ENCODE measurements at places on chromosomes 12 and 14.
A peak's percentile ranks its signal among the peaks of the same experiment; 100 is the strongest.

DNA sequence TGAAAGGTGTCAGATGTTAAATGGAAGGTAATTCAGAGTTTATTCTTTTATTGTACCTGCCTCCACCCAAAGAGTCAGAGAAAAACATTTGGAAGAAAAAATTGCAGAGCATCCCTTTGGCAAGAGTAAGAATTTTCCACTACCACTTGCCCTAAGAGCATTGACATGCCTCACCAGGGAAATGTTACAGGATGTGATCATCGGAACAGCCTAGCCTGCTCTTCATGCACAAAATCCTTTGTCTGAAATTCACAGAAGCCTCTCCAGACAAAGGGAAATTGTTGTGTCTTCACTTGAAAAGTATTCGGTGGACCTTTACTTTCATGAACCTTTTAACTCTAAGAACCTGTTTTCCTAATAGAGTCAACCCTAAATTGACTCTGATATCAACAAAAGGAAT lies 36.9 kb downstream of the ATP2A2 start:
- H3K4me1 ChIP-seq = no peaks in the 10 kb centered on the region
- peak; percentile 13 for DNase-seq
- H3K27ac ChIP-seq = peak overlapping the region; percentile 26
- no peak overlapping the region for H3K4me3 ChIP-seq

GRCh38 chr14:58430156-58430555 lies 2.6 kb downstream of the KIAA0586 start:
- no peaks in the 10 kb centered on the region for H3K36me3 ChIP-seq
- no peaks in the 10 kb centered on the region for H3K27me3 ChIP-seq
- H3K27ac ChIP-seq = no peak overlapping the region
- no peak overlapping the region for H3K4me3 ChIP-seq
- H3K4me1 ChIP-seq = peaks cover 8% of the 10 kb centered on the region

DNA sequence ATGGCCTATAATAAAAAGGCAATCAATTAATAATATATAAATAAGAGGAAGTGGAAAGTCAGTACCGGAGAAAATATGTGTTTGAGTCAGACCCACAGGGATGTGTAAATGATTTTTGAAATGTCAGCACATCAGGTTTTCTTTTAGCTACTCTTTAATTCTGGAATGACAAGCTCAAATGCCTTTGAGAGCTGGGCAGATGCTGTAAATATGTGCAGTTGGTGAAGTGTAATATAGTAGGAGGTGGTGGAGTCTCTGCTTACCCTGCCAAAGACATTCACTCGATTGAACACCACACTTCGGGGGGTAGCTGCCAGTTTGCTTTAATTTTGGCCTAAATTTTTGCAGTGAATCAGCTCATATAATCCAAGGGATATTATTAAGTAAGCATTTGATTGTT lies 93.0 kb downstream of the PLEKHA5 start:
- H3K4me3 ChIP-seq = no peak overlapping the region
- H3K27me3 ChIP-seq = no peaks in the 10 kb centered on the region
- H3K4me1 ChIP-seq = peaks cover 8% of the 10 kb centered on the region

GRCh38 chr14:27091973-27092372 lies 494.1 kb upstream of the NOVA1 start:
- no peak for DNase-seq
- no peak overlapping the region for H3K27ac ChIP-seq
- no peak overlapping the region for H3K4me3 ChIP-seq
- no peaks in the 10 kb centered on the region for H3K4me1 ChIP-seq
- H3K36me3 ChIP-seq = no peaks in the 10 kb centered on the region

GRCh38 chr12:102095677-102096263 lies 24.1 kb downstream of the NUP37 start:
- no peaks in the 10 kb centered on the region for H3K4me1 ChIP-seq
- peak; percentile 44 for DNase-seq
- H3K4me3 ChIP-seq = no peak overlapping the region
- no peaks in the 10 kb centered on the region for H3K27me3 ChIP-seq

GRCh38 chr14:52342849-52343596 lies 28.9 kb downstream of the PTGER2 start:
- H3K4me1 ChIP-seq = no peaks in the 10 kb centered on the region
- no peaks in the 10 kb centered on the region for H3K27me3 ChIP-seq
- H3K36me3 ChIP-seq = no peaks in the 10 kb centered on the region

DNA sequence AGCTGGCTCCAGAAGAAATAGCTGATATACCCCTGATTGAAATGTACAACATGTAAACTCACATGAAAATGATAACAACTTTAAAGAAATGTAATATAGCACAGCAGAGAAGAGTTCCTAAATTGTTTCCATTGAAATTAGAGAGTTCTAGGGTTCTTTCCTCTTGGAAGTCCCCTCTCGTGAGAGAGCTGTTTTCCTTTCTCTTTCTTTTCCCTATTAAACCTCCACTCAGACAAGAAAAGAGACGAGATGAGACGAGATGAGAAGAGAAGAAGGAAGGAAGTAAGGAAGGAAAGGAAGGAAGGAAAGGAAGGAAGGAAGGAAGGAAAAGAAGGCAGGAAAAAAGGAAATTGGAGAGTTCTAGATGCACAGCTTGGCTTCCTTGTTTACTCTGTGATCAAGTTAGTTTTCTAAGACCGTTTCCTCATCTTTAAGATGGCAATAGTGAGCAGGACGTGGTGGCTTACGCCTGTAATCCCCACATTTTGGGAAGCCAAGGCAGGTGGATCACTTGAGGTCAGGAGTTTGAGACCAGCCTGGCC lies 11.9 kb downstream of the DRAM1 start:
- DNase-seq = no peak
- no peak overlapping the region for H3K4me3 ChIP-seq
- H3K4me1 ChIP-seq = peaks cover 15% of the 10 kb centered on the region
- H3K27me3 ChIP-seq = no peaks in the 10 kb centered on the region

DNA sequence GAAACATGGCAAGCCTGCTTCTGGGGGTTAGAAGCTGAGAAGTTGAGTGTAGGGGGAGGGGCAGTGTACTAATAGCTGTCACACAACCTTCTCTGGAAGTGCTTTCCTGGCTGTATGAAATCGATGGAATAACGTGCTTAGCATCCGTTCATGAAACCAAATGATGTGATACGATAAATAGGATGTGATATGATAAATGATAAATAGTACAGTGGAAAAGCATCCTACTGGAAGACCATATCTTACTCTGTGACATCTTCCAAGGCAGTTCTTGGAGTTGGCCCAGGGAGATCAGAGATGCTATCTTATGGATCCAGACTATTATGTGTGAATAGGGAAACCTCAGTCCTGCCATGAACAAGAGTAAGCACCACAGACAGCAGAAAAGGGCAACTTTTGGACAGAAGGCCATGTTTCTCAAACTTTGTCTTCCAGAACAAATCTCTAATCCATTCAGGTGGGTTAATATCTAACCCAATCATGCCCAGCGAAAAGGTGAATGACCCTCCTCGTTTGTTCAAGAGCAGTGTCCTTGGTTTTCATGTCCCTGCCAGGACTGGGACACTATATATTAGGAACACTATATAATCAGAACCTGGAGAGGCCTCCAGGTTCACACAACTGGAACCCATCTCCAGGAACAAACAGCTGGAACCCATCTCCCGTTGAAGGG lies at the start of gene ANG:
ANG (plus strand) TSS at position 598 of the 673 bp plus-strand sequence. CDS start 4,801 bp downstream, outside the sequence.
- no peaks in the 10 kb centered on the region for H3K27me3 ChIP-seq
- DNase-seq = no peak
- H3K4me3 ChIP-seq = no peak within 1 kb of the TSS

GRCh38 chr12:96882862-96883261 lies 24.2 kb upstream of the NEDD1 start:
- no peak overlapping the region for H3K4me3 ChIP-seq
- peaks cover 10% of the 10 kb centered on the region for H3K4me1 ChIP-seq
- no peak overlapping the region for H3K27ac ChIP-seq
- no peak for DNase-seq
- no peaks in the 10 kb centered on the region for H3K27me3 ChIP-seq

- H3K27me3 ChIP-seq = no peaks in the 10 kb centered on the region
- no peaks in the 10 kb centered on the region for H3K36me3 ChIP-seq
- peaks cover 6% of the 10 kb centered on the region for H3K4me1 ChIP-seq
Measured at GRCh38 chr12:2415568-2415944, 362.8 kb downstream of the CACNA1C start.

DNA sequence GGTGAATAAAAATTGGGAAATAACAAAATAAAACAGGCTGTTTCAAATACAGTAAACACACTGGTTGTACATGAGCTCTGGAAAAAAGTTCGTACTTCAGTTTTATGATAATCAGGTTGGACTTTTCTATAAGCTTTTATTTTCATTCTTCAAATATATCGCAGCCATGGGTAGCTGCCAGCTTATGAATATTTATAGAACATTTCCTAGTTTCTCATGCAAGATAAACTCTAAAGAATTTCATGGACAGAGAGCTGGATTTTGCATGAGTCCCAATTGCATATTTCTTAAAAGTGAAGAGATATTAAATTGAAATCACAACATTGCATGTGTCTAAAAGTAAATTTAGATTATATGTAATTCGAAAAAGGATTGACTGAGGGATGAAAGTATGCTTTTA lies 827.6 kb downstream of the SLC6A15 start:
- DNase-seq = no peak
- no peaks in the 10 kb centered on the region for H3K27me3 ChIP-seq
- no peaks in the 10 kb centered on the region for H3K36me3 ChIP-seq
- no peak overlapping the region for H3K4me3 ChIP-seq
- H3K27ac ChIP-seq = no peak overlapping the region

Data from hepatocyte (in vitro differentiated cells).